ENCODE measurements at places on chromosomes 7 and 10.

- DNase-seq, result no peak
These were observed 49.5 kb downstream of the NEURL1 start for GRCh38 chr10:103542764-103543616.

DNA sequence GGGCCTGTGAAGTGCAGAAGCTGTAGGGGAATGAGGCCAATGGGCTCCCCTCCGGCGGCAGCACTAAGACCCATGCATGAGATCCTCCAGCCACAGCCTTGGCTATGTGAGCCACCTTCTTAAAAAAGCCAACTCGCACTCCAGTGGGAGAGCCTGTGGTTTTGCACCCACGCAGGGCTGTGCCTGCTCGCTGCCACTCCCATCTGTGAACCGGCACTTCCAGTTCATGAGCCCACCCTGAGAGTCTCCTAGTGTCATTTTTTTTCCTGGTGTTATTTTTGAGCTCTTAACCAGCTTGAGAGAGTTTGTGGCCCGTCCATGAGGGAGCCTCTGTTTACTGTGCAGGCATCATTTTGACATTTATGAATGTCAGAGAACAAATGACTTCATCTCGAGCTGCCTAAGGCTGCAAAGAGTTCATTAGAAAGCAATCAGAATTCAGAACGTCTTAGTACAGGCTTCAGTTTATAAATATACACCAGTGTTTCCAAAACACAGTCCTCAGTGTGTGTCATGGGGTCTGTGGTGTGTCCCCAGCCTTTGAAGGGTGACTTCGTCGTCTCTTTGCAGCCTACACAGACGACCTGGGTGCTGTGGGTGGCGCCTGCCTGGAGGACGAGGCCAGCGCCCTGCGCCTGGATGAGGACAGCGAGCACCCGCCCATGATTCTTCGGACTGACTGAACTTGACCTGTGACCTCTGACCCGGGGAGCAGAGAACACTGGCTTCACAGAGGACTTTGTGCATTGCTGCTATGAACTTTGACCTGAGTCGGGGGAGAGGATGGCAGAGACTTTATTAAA, 40.4 kb downstream of the WIPI2 start:
- no peak for DNase-seq

GRCh38 chr10:91778485-91778884, 19.7 kb upstream of the TNKS2 start:
- no peak for DNase-seq

GRCh38 chr7:55485501-55486191, 86.7 kb downstream of the VOPP1 start:
- DNase-seq, result no peak

- peak; percentile 32 for DNase-seq
These were observed 6.5 kb downstream of the DUSP5 start for GRCh38 chr10:110504111-110504735.

DNA sequence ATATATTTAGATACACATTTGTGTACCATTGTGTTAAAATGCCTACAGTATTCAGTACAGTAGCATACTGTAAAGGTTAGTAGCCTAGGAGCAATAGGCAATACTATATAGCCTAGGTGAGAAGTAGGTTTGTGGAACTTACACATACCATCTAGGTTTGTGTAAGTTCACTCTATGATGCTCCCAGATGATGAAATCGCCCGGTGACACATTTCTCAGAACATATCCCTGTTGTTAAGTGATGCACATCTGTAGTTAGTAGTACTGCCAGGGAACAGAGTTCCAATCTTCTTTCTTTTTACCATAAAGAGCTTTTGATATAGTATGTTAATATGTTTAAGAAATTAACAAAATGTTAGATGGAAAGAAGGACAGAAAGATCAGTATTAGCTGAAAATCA, 138.2 kb downstream of the SNX13 start:
- no peak for DNase-seq

DNA sequence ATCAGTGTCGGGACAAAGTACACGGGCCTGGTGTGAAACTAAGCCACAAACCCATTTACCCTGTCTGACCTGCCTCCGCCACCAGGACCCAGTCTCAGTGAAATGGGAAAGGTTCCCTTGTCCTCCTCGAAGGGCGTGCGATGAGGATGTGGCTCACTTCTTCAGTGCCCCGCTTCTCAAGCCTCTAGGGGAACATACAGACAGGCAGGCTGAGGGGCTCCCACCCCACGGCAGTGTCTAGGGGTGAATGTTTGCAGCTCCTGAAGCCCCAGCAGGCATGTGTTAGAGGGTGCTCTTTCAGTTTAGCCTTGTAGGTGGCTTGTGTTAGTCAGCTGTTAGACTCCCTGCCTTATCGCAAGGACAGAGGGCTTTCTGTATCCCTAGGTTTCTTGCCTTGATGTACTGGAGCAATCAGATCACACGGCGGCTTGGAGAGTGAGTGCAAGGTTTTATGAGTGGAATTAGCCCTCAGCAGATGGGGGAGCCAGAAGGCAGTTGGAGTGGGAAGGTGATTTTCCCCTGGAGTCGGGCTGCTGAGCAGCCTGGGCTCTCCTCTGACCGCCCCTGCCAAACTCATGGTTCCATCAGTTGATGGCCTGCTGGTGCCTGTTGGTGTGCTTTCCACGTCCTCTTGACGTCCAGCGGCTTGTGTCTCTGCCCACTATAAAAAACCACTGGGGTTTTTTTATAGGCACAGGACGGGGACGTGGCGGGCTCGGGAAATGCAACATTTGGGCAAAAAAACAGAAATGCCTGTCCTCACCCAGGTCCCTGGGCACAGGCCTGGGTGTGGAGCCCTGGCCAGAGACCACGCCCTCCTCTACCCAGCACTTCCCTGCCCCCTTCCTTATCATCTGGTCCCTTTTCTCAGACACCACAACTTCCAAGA, 759 bp downstream of the NUDT1 start:
- DNase-seq, result no peak

DNA sequence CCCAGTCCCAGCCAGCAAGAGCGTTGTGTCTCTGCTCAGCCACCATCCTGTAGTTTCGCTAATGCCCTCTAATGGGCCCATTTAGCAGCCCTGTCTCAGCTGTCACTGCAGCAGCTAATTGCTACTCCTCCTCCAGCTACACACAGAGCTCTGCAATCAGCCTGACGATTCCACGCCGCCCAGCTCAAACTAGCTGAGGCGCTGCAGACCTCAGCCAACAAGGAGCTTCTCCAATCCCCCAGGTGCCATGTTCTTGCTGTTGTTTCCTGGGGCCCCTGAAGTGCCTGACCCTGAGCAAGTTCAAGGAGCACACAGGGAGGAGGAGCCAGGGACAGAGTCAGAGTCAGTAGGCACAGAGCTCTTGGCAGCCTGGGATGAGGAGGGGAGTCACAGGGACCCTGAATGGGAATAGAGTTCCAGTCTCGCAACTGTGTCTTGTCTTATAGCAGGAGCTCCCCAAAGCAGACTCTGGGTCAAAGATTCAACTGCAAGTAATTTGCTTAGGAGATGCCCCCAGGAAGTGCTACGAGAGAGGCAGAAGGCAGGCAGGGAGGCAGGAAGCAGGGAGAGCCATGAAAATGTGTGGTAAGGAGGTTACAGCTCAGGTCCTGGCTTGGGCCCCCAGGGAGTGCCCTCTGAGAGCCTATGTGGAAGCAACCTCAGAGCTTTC, 135.8 kb upstream of the UNC5B start:
- no peak for DNase-seq

- DNase-seq, result no peak
These were observed 104.1 kb upstream of the PALS2 start for GRCh38 chr7:24469118-24469517.

- no peak for DNase-seq
These were observed 16.5 kb downstream of the ZNF365 start for GRCh38 chr10:62390497-62391176.

DNA sequence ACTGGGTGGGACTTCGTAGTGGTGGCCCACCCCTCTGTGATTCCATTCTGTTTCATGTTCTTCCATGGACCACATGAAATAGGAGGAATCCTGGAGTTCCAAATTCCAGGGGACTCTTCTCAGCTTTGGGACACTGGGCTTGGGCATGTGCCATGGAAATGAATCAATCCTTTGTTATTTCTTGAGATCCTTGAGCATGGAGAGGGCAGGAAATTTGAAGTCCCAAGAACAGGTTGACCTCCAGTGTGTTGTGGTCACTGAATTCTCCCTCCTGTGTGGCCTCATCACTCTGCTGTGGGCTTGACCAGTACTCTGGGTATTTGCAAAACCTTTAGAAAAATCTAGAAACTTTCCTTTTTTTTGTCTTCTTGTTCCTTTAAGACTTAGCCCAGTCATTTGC, 22.7 kb downstream of the TACR2 start:
- no peak for DNase-seq

All from NCI-H446 (cell line).